Activated CD4-positive, alpha-beta T cell treated with anti-CD3 and anti-CD28 coated beads, Interleukin-2, amount 10 ng/mL, durations not matched to agents 24 days and 14 days (primary cell): ENCODE measurements at places on chromosomes 2 and 18. TPM values are rescaled to one million over a fixed set of nuclear protein-coding genes. Genes with fewer than 3 reads are reported as not detected.

GRCh38 chr18:37207343-37207742 is 358.3 kb downstream of the CELF4 start:
- no peak for DNase-seq

DNA sequence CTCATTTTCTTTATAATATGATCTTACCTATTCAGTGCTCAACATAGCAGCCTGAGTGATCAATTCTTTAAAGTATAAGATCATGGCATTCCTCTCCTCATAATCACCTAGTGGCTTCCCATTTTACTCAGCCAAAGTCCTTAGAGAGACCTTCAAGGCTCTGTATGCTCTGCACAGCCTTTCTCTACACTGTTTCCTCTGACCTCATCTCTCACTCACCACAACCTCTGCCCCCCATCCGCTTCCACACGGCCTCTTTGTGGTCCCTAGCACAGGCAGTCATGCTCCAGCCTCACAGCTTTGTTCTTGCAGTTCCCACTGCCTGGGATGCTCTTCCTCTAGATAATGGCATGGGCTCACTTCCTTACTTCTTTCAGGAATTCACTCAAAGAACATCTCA is 109.2 kb downstream of the HIBCH start:
- DNase-seq: no peak

DNA sequence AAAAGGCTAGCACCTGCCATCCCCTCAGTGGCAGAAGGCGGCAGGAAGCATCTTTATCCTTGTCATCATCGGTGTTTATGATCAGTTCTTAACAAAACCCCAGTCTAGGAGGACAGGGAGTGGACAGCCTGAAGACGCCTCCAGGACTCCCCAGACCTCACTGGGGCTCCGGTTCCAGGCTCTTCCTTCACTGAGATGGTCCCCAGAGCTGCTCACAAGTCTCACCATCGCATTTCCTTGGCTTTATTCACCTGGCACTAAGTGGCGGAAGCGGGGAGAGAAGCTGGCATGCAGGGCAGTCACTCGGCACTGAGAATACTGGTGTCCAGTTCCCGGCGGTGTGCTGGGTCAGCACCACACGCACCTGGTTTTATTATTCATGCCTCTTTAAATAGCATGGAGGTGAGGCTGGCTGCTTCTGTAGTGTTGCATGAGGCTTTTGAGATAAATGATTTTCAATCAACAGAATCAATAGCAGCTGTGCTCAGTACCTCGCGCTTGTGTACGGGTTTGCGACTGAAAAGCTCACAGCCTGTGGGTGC is 68.7 kb downstream of the CABLES1 start:
- no peak for DNase-seq

DNA sequence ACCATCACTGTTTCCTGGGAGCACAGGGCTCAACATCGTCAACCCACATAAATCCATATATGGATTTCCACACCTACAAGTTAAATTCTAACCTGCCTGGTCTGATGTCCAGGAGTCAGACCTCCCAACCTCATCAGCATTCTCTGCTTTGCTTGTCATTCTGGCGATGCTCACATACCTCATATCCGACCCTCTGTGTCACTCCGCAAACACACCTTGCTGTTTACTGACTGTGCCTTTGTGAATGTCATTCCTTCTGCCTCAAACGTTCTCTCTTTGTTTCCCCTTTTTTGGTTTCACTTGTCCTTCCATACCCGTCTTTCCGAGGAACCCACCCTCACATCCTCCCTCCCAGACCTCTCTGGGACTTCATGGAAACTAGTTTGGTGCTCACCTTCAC is 187.1 kb downstream of the ACTR3 start:
- DNase-seq: no peak

- DNase-seq: peak; percentile 41
These were observed 10.1 kb downstream of the SLC9A4 start for GRCh38 chr2:102483086-102483485.

DNA sequence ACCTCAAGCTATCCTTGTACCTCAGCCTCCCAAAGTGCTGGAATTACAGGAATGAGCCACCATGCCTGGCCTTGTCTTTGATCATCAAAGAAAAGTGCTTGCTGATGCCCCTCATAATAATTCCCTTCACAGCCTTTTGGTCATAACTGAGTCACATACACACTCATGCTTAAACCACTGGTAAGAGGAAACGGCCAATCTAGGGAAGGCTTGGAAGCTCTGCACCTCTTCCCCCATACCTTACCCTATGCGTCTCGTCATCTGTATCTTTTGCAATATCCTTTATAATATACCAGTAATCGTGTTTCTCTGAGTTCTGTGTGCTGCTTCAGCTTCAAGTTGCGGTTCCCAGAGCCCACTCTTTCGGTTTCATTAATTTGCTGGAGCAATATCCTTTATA is 4.8 kb upstream of the RNF138 start:
- no peak for DNase-seq

- DNase-seq: no peak
These were observed 22.5 kb upstream of the SPAG16 start for GRCh38 chr2:213261715-213262114.

DNA sequence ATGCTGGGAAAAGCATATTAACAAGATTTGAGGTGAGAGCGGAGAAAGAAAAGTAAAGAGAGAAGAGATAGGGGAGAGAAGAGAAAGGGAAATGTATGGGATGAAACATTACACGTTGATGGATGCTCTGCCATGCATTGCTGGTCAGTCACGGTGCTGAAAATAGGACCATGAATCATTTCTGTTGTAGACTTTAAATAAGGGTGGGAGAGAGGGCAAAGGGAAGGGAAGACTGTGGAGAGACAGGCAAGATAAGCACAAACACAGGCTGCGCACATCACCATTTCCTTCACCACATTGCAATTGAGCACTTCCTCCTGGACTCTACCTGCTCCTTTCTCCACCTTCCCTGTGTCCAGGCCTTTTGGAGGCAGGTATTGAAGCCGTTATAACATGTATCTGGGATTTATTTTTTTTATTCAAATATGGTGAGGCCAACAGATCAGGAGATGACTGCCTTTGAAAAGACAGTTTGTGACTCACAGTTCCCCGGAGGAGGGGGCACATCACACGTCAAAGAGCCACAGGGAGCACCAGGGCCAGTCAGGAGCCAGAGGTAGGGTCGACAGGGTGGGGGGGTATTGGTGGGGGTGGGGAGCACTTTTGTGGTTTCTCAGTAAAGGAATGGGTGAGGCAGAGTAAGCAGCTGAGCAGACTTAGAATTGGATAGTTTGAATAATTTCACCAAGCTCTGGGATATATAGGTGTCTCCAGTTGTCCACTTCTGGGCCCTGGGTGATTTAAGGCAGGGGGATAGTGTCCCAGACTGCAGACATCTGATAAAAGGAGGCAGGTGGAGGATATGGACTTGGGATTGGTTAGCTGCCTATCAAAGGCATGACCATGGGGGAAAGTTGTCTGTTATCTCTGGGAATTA is 372.8 kb upstream of the ST6GAL2 start:
- no peak for DNase-seq

- DNase-seq: no peak
These were observed 253.3 kb upstream of the TANK start for GRCh38 chr2:160906878-160907277.

GRCh38 chr18:51107082-51107481 is 77.1 kb downstream of the SMAD4 start:
- DNase-seq: no peak

Gene FAM117B
- 14.5 TPM in 2 replicates for total RNA-seq

Gene ASPRV1
- 0.75 and 1.4 TPM in 2 replicates for total RNA-seq

Gene CHRND
- not detected in 2 replicates for total RNA-seq

Gene NAB1
- total RNA-seq: 34.1 and 37.4 TPM in 2 replicates

Gene LIMS2
- total RNA-seq: 7.2 and 8.4 TPM in 2 replicates

Gene PTPRN
- total RNA-seq: 0.07 TPM in 1 of 2 replicates, not detected in the other

Gene ZNF385B
- total RNA-seq: not detected in 2 replicates

Gene CPLX4
- total RNA-seq: not detected in 2 replicates
